Activated CD8-positive, alpha-beta memory T cell treated with anti-CD3 and anti-CD28 coated beads for 48 hours (primary cell): ENCODE measurements at places on chromosomes 2 and 18.

GRCh38 chr18:76855594-76855993 is 33.2 kb downstream of the ZNF236 start:
- no peak for DNase-seq

DNA sequence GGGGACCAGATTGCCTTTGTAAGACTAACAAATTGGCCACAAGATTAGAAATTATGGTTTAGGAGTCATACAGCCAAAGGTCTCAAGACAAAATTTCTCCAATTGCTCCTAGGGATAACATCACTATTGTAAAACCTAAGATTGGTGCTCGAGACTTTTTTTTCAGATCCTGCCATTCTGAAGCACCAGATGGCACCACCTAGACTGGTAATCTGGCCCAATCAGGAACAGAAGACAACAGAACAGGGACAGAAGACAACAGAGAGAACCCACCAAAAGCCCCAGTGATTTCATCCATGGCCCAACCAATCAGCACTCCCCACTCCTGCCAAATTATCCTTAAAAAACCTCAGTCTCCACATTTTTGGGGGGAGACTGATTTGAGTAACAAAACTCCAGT is 66.8 kb downstream of the LINC00305 start:
- DNase-seq = no peak

GRCh38 chr2:217804791-217805667 is 197.8 kb downstream of the TNS1 start:
- DNase-seq = no peak

GRCh38 chr18:22179174-22179573 is 9.8 kb downstream of the GATA6 start:
- DNase-seq = no peak

DNA sequence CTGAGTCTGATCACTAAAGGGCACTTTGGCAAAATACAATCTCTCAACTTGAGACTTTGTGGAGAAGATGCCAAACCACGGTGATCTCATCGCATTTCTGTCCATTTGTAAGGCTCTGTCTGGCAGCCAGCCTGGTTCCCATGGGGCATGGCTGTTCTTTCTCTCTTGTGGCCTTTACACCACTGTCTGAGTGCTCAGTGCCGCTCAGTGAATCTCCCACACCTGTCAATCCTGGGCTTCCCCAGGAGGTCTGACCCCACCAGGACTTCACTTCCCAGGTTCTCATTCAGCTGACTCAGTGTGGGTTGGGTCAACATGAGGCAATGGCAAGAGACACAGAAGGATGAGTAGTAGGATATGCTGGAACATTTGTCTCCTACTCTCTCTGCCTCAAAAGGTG is 96.8 kb upstream of the TRIB2 start:
- DNase-seq = no peak

DNA sequence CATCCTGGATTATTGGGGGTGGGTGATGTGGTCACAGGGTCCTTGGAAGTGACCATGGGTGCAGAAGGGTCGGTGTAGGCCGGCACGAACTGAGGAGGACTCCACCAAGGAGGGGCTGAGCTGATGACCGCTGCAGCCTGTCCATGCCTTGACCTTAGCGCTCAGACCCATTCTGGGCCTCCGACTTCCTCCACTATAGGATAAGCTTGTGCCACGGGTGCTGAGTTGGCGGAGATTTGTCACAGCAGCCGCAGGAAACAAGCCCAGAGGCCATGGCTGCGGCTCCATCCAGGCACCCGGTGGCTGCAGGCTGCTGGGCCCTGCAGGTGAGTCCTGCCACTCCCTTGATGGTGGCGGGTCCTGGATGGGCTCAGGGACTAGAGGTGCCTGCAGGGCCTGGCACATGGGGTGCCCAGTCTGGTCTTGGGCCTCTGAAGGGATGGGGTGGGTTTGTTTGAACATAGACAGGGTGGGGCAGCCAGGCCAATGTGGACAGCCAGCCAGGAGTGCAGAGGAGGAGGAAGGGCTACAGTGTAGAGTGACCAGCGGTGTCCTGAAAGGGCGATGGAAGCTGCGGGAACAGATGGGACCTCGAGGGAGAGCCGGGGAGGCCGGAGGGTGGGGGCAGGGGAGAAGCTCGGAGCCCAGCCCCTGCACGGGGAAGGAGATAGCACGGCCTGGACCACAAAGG is 84.8 kb downstream of the SEPTIN10 start:
- DNase-seq = no peak

GRCh38 chr2:66446941-66447340 is 12.0 kb downstream of the MEIS1 start:
- DNase-seq = no peak

DNA sequence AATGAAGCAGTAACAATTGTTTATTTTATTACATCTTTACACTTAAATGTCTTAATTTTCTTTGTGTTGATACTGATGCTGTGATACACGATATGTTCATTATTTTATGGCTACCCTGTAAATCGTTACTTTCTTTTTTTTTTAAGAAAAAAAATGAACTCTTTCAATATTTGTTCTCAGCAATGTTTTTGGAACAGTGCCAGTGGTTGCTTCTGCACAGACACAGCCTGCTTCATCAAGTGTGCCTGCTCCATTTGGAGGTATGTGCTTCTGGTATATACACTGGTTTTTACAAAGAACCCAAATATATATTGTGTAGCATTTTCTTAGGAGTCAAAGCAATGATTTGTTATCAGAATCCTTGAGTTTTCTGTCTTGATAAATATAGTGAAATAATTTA is 62.2 kb upstream of the SCYGR2 start:
- DNase-seq = no peak

- DNase-seq = no peak
Measured at GRCh38 chr2:3377279-3377611, 373 bp downstream of the EIPR1 start.

GRCh38 chr2:151767536-151767935 is 33.3 kb upstream of the NEB start:
- no peak for DNase-seq

DNA sequence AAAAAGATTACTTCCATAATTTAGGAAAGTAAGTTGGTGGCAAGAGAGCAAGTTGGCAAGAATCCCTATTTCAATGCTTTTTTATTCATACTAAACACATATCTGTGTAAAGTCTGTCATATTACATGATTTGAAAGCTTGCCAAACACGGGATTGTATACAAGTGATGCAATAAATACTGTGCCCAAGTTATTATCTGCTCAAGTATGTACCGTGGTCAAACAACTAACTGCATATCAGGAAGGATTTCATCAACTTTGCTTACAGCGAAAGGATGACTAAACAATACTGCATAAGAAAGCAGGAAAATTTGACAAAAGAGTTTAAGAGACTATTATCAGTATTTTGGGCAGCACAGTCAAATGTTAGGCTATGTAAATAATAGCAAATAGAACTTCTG is 69.6 kb upstream of the SCN1A start:
- no peak for DNase-seq

DNA sequence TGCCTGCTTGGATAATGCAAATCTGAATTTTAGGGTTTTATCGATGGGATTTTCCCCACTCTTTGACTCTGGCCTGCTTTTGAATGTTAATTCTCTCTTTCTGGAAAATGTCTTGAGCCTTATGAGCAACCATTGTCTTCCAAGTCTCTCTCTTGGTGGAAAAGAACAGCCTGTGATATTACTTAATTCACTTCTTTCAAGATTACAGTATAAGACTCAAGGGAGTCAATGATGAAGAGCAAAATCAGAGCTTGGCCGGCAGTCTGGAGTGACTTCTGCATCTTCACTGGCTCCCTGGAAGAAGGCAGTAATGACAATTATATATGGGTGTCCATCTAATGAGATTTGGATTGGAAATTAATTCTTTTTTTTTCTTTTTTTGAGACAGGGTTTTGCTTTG is 122.9 kb upstream of the ZEB2 start:
- no peak for DNase-seq

GRCh38 chr2:239122421-239123110 is 274.7 kb downstream of the TWIST2 start:
- no peak for DNase-seq

GRCh38 chr2:131590896-131591295 is 63.2 kb downstream of the CCDC74A start:
- DNase-seq = no peak

- DNase-seq = no peak
Measured at GRCh38 chr2:196360650-196361049, 189.3 kb upstream of the STK17B start.

DNA sequence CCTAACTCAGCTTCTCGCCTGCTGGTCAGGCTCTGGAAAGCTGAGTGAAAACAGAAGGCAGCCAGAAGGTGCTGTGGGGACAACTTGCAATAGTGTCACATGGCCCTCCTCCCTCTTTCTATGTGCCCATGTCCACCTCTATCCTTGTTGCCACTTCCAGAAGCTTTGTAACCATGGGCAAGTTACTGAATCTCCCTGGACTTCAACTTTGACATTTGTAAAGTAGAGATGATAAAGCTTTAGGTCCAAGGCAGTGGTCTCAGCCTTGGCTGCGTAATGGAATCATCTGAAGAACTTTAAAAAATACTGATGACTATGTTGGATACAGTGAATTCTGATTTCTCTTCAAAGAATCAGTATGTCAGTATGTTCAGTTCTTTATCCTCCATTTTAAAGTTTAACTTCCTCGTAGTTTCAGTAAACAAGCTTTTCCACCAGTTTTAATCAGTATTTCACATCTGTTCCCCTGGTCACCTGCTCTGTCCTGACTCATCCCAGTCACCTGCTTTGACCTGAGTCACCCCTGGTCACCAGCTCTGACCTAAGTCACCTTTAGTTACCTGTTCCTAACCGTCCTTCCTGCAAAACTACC is 245.2 kb upstream of the STON1 start:
- no peak for DNase-seq

DNA sequence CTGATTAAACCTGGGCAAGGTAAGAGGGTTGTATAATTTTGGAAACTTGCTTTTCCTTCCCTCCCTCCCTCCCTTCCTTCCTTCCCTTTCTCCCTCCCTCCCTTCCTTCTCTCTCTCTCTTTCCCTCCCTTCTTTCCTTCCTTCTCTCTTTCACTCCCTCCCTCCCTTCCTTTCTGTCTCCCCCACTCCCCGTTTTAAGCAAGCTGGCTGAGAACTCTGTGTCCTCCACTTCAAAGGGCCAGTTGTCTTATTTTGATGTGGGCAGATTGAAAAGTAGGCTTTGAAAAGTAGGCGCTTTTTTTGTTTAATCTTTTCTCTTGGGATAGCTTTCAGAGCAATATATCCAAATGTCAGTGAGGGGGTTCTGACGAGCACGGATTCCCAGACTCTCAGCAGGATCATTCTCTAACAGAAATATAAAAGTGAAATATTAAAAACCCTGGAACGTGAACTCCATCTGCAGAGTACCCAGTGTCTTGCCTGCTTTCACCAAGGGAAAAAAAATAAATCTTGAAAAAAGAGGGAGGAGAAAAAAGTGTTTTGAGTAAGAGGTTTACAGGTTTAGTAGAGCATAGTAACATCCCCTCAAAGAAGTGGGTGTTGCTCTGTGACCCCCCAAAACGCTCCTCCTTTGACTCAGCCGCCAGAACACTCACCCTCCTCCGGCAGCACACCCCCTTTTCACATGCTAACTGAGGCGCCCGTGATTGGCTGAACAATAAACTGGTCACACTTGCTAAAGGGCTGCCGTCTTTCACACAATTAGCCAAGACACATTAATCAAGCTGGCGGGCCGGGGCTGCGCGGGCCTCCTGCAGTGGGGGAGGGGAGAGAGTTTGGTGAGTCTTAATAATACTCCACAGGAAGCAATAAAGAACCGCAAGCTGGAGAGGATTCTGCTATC is 52.2 kb downstream of the CDK15 start:
- DNase-seq = peak; percentile 6

DNA sequence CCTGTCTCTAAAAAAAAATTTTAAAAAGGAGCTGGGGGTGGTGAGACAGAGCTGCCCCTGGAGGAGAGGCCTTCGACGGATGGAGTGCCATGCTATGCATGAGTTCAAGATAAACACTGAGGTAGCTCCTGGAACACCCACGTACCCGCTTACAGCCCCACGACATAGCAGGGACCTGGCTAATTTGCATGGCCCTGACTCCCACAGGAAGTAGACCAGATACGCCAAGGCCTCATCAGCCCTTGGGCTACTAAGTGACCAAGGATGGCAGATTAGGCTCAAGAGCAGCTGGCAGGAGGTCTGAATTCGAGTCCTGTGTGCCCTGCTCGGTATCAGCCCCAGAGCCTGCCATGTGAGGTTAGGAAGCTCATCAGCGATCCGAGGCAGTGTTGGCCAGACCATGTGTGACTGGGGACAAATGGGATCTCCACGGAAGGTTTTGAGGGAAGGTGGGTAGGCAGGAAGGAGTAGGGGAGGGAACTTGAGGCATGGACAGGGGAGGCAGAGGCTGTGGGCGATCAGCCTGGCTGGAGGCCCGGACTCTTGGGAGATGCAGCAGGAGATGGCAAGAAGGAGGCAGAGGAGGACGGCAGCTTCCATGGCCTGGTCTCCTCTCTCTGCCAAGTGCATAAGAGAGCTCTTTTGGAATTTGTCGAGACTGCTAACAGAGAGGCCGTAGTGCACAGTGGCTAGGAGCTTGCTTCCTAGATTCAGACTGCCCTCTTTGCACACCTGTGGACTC is 218.3 kb downstream of the GLI2 start:
- no peak for DNase-seq

DNA sequence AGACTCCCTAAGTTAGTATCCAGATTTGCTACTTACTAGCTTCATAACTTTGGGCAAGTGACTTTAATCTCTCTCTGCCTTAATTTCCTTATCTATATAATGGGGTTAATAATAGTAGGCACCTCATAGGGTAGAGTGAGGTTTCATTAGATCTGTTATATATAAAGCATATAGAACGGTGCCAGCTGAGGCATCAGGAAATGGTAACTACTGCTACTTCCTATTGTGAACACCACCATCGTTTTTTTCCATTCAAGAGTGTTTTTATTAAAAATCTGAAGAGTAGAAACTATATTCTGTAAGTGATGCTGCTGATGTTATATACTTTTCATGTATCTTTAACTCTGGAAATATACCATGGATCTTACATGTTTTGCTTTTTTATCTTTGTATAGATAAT is 44.3 kb downstream of the MALT1 start:
- DNase-seq = no peak

- no peak for DNase-seq
Measured at GRCh38 chr2:66430505-66431273, 4.2 kb upstream of the MEIS1 start.

- DNase-seq = no peak
Measured at GRCh38 chr2:31693882-31694281, 113.1 kb upstream of the SRD5A2 start.

DNA sequence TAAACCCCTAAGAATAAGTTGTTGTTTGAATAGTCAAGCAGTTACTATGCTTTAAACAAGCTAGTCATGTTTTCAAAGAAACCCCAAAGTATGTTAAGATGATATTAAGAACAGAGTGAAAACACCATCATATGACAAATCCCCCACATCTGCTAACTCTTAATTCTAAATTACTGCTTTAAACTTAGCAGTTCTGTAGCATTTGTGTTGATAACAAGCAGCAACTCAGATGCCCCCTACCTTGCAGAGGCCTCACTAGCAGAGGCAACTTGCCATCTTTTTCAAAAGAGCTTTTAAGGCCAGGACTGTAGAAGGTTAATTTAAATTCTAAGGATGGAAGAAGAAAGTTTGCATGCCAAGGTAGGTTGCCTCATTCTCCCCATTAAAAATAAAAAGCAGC is 376.2 kb downstream of the SETBP1 start:
- DNase-seq = no peak

- no peak for DNase-seq
Measured at GRCh38 chr2:130756053-130756873, 923 bp downstream of the AMER3 start.
